ENCODE measurements at places on chromosomes 3 and 15.

DNA sequence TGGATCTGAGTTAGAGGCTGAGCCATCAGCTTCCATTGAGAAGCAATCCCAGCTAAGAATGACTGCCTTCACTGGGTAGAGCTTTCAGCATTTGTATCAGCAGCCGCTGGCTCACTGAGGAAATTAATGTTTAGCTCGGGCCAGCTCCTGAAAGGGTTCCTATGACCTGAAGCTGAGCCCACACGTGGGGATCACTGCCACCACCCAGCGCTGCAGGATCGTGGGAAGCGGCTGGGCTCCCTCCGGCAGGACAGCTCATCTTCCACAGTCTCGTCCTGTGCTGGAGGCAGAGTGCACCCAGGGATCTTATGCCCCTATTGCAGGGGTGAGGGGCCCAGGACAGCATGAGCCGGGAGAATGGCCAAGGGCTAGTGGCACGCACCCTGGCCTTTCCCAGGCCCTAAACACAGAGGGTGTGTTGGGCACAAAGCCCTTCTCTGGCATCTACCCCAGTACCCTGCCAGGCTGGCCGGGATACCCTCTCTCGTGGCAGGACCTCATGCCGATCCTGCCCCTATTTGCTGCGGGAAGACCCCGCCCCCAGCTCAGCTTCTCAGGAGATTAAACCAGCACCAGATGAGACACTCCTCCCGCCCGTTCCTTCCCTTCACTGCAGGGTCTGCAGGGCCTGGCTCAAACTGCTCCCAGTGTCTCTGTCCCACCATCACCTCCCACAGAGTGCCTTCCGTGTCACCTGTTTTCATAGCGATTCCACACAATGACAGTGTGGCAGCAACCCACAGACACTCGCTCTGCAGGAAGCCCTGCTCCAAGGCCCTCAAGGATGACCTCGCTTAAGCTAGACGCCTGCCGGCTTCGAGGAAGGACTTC is 28.5 kb downstream of the KLHL25 start:
- H3K4me3 ChIP-seq = no peak overlapping the region
- peaks cover 14% of the 10 kb centered on the region for H3K36me3 ChIP-seq
- no peak for DNase-seq

GRCh38 chr3:33417066-33417673 is 23.0 kb downstream of the UBP1 start:
- no peaks in the 10 kb centered on the region for H3K27me3 ChIP-seq
- no peak for DNase-seq
- peaks cover 42% of the 10 kb centered on the region for H3K36me3 ChIP-seq
- no peak overlapping the region for H3K4me3 ChIP-seq

DNA sequence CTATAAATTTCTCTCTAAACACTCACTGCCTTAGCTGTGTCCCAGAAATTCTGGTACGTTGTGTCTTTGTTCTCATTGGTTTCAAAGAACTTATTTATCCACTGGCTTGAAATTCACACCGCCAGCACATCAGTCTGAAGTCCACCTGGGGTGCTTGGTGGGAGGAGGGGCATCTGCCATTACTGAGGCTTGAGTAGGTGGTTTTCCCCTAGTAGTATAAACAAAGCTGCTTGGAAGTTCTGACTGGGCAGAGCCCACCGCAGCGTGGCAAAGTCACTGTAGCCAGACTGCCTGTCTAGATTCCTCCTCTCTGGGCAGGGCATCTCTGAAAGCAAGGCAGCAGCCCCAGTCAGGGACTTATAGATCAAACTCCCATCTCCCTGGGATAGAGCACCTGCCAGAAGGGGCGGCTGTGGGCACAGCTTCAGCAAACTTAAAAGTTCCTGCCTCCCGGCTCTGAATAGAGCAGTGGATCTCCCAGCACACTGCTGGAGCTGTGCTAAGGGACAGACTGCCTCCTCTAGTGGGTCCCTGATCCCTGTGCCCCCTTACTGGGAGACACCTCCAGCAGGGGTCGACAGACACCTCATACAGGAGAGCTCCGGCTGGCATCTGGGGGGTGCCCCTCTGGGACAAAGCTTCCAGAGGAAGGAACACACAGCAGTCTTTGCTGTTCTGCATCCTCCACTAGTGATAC is 114.1 kb downstream of the SUCLG2 start:
- no peak overlapping the region for H3K27ac ChIP-seq
- H3K4me3 ChIP-seq = no peak overlapping the region
- peaks cover 32% of the 10 kb centered on the region for H3K36me3 ChIP-seq
- no peak for DNase-seq
- no peaks in the 10 kb centered on the region for H3K27me3 ChIP-seq
- no peaks in the 10 kb centered on the region for H3K4me1 ChIP-seq

GRCh38 chr15:77816983-77817382 is 184.3 kb upstream of the LINGO1 start:
- no peak overlapping the region for H3K4me3 ChIP-seq
- no peaks in the 10 kb centered on the region for H3K36me3 ChIP-seq
- H3K27ac ChIP-seq = no peak overlapping the region
- DNase-seq = no peak
- peaks cover 59% of the 10 kb centered on the region for H3K27me3 ChIP-seq
- peaks cover 2% of the 10 kb centered on the region for H3K4me1 ChIP-seq

DNA sequence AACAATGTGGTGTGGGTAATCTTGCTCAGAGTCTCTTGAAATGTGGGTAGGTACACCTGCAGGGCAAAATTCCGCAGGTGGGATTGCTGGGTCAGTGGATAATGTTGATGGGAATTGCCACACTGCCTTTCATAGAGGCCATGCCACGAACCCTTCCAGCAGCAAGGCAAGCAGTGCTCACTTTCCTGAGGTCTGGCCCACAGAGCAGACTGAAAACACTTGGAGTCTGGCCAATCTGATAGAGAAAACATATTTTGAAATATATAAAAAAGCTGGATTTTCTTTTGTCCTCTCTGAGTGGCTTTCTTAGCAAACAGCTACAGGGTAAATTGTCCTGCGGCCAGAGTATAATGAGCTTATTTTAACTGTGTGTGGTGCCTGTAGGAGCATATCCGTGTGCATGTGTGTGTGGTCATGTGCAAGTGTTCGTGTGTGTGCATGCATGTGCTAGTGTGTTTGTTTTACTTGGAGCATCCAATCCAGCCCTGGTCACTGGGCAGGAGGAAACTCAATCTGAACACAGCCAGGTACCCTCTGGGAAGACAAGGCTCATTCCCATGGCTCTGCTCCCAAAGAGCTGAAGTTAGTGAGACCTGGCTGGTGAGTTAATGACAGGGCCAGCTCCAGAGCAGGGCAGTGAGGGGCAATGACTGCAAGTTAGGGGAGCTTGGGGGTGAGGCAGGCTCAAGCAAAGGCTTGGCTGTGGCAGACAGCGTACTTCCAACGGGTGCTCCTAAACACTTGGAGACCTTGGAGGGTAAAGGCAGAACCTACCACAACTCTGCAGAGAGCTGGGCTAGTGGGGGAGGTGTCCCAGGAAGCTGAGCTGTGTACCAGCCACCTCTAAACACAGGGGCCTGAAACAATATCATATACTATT is 91.3 kb downstream of the PLXNA1 start:
- H3K36me3 ChIP-seq = no peaks in the 10 kb centered on the region
- peak overlapping the region; percentile 80 for H3K27ac ChIP-seq
- peaks cover 18% of the 10 kb centered on the region for H3K27me3 ChIP-seq

GRCh38 chr3:166637984-166638530 is 742.0 kb downstream of the ZBBX start:
- no peak for DNase-seq
- no peaks in the 10 kb centered on the region for H3K36me3 ChIP-seq
- H3K4me1 ChIP-seq = no peaks in the 10 kb centered on the region

DNA sequence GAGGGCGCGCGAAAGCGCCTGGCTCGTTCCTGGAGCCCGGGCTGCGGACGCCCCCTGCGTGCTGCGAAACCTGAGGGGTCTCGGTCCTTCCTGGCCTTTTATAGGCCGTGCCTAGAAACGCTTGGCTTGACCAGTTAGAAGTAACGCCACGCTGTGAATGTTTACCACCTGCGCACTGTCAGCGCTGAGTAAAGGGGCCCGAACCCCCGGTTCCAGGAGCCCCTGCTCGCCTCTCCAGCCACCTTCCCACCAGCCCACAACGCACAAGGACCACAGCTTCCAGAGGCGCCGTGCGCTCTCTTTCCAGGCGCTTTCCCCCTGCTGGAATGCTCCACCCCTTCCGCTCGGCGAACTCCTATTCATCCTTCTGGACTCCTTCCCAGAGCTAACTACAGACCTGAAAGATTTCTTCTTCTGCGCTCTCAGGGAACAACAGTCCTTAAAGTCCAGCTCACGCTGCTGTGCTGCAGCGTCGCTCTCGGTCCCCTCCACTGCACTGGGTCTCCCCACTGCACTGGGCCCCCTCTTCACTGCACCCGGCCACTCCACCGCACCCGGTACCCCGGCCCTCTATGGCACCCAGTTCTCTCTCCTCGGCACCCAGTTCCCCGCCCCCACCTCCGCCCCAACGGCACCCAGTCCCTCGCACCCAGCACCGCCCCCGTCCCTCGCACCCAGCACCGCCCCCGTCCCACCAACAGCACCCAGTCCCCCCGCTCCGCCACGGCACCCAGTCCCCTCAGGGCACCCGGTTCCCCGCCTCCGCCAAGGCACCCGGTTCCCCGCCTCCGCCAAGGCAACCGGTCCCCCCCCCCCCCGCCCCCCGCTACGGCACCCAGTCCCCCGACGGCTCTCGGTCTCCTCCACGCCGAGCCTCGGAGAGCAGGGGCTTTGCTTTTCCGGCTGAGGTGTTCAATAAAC is 69.8 kb downstream of the SQOR start:
- peaks cover 5% of the 10 kb centered on the region for H3K27me3 ChIP-seq
- H3K27ac ChIP-seq = peak overlapping the region; percentile 77
- H3K4me1 ChIP-seq = peaks cover 9% of the 10 kb centered on the region
- no peaks in the 10 kb centered on the region for H3K36me3 ChIP-seq
- DNase-seq = no peak

DNA sequence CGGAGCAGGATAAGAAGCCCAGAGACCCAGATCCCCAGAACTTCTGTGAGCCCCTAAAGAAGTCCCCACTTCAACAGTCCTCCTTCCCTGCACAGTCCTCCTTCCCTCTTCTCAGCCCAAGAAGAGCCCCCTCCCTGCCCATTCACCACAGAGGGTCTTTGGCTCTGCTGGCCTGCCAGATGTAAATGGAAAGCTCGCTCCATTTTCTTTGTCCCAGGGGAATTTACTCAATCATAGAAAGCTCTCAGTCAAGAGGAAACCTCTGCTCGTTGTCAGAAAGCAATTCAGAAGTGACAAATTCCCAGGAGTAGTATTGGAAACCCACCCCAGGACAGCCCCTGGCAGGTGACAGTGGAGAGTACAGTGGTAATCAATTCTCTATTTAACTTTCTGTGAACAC is 105.5 kb upstream of the SMAD3 start:
- H3K4me3 ChIP-seq = no peak overlapping the region
- no peak overlapping the region for H3K27ac ChIP-seq
- peaks cover 3% of the 10 kb centered on the region for H3K4me1 ChIP-seq
- H3K27me3 ChIP-seq = no peaks in the 10 kb centered on the region
- no peaks in the 10 kb centered on the region for H3K36me3 ChIP-seq

- DNase-seq = no peak
- H3K27me3 ChIP-seq = no peaks in the 10 kb centered on the region
- H3K27ac ChIP-seq = no peak overlapping the region
- H3K4me1 ChIP-seq = peaks cover 4% of the 10 kb centered on the region
These were observed 29.0 kb downstream of the PTPN23 start for GRCh38 chr3:47409688-47410416.

- H3K36me3 ChIP-seq = no peaks in the 10 kb centered on the region
- peak overlapping the region; percentile 72 for H3K27ac ChIP-seq
- H3K4me3 ChIP-seq = peak overlapping the region; percentile 8
- no peak for DNase-seq
These were observed 47.6 kb downstream of the TRIM71 start for GRCh38 chr3:32865383-32865782.

DNA sequence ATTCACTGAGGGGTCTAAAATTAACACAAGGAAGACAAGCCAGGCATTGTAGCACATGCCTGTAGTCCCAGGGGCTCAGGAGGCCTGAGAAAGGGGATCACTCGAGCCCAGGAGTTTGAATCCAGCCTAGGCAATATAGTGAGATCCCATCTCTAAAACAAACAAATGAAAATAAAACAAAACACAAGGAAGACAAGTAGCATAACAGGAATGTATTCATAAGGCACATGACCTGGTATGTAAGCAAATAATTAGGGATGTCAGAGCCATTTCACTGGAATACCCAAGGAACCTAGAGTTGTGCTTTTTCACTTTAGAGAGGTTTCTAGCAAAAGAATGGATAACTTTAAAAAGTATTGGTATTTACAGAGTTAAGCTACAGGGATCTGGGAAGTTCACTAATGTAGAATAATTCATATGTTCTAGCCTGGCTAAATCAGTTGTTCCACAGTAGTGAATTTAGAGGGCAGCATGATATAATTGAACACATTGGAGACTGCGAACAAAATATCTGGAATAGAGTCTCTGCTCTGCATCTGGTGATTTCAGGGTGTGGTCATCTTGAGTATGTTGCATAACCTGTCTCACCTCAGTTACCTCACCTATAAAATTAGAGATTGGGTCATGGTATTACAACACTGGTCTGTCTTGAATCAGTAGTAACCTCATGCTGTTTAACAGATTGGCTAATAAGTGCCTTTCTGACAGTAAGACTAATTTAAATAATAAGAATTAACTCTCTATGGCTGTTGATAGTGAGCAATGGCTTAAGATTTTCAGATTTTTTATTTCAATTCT is 9.3 kb downstream of the GRAMD1C start:
- DNase-seq = no peak
- no peaks in the 10 kb centered on the region for H3K4me1 ChIP-seq
- no peaks in the 10 kb centered on the region for H3K36me3 ChIP-seq
- no peak overlapping the region for H3K4me3 ChIP-seq
- no peak overlapping the region for H3K27ac ChIP-seq

DNA sequence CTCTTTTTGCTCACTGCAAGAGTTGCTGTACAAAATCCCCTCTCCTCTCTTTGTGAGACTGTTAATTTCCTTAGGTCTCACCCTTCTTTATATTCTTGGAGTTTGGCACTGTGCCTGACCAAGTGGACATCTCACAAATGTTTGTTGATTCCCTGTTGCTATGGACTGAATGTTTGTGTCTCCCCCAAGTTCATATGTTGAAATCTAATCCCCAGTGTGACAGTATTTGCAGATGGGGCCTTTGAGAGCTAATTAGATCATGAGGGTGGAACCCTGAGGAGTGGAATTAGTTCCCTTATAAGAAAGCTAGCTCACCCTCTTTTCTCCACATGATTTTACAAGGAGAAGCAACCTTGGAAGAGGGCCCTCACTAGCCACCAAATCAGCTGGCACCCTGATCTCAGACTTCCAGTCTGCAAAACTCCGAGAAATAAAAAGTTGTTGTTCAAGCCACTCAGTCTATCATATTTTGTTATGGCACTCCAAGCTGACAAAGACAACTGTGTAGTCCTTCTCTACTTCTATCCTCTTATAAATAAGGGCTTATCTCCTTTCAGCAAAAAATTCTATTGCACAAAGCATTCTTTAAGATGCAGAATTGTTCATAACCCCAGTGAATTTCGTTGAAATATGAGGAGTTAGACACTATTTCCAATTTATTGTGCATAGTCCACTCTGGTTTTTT is 65.5 kb upstream of the NPHP3 start:
- H3K4me3 ChIP-seq = no peak overlapping the region
- peak overlapping the region; percentile 85 for H3K27ac ChIP-seq
- DNase-seq = no peak
- peaks cover 11% of the 10 kb centered on the region for H3K27me3 ChIP-seq
- no peaks in the 10 kb centered on the region for H3K36me3 ChIP-seq

GRCh38 chr15:42053914-42054313 is 33.1 kb upstream of the PLA2G4E start:
- H3K27ac ChIP-seq = no peak overlapping the region
- H3K27me3 ChIP-seq = peaks cover 30% of the 10 kb centered on the region
- H3K4me1 ChIP-seq = peaks cover 16% of the 10 kb centered on the region

GRCh38 chr3:122546151-122546550 is 17.9 kb downstream of the PARP9 start:
- no peaks in the 10 kb centered on the region for H3K4me1 ChIP-seq
- no peak for DNase-seq
- H3K36me3 ChIP-seq = peaks cover 50% of the 10 kb centered on the region
- H3K4me3 ChIP-seq = no peak overlapping the region
- no peaks in the 10 kb centered on the region for H3K27me3 ChIP-seq

Data from mesothelial cell of epicardium (in vitro differentiated cells).